ENCODE measurements at places on chromosomes 6 and 20. TPM values are rescaled to one million over a fixed set of nuclear protein-coding genes. Genes with fewer than 3 reads are reported as not detected.

The DDO gene
- total RNA-seq = 0.21 TPM

The C20orf144 gene
- 0.13 TPM for total RNA-seq

The OPRL1 gene
- total RNA-seq = 1.4 TPM

GRCh38 chr6:4801491-4802110 lies 25.4 kb downstream of the CDYL start:
- H3K27ac ChIP-seq = peak overlapping the region; percentile 6
- no peaks in the 10 kb centered on the region for H3K27me3 ChIP-seq
- H3K4me3 ChIP-seq = peak overlapping the region; percentile 39
- peaks cover 53% of the 10 kb centered on the region for H3K4me1 ChIP-seq
- H3K36me3 ChIP-seq = no peaks in the 10 kb centered on the region

DNA sequence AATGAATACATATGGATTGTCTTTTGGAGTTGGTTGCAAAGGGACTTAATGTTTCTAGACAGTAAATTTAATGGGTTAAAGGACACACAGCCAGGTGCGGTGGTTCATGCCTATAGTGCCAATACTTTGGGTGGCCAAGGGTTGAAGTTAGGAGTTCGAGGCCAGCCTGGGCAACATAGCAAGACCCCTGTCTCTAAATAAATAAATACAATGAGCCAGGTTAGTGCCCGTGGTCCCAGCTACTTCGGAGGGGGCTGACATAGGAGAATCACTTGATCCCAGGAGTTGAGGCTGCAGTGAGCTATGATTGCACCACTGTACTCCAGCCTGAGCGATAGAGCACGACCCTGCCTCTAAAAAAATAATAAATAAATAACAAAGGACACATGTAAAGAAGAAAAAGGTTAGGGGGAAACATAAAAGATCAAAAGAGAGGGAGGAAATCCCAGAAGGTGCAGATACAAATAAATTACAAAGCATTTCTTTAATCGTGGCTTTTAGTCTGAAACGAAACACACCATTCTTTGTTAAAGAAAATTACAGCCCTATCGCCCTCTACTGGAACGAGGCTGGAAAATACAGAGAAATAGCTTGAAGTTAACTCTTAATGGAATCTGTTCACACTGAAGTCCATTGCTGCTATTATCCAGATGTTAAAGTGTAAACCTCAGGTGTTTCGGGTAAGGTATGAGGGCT lies 42.6 kb upstream of the SCML4 start:
- peaks cover 5% of the 10 kb centered on the region for H3K27me3 ChIP-seq
- H3K4me1 ChIP-seq = peaks cover 2% of the 10 kb centered on the region
- peaks cover 3% of the 10 kb centered on the region for H3K36me3 ChIP-seq
- DNase-seq = no peak

- peaks cover 3% of the 10 kb centered on the region for H3K36me3 ChIP-seq
- no peak within 1 kb of the TSS for H3K4me3 ChIP-seq
Observed at GRCh38 chr20:38581013-38581412, at the start of gene ADIG. TSS of gene ADIG (plus strand) at chr20:38581197. CDS start at chr20:38581251, 54 bp downstream.

GRCh38 chr20:35133735-35134134 lies 13.4 kb downstream of the EDEM2 start:
- H3K36me3 ChIP-seq = peaks cover 4% of the 10 kb centered on the region
- H3K4me1 ChIP-seq = no peaks in the 10 kb centered on the region
- no peak overlapping the region for H3K27ac ChIP-seq
- H3K27me3 ChIP-seq = no peaks in the 10 kb centered on the region
- no peak overlapping the region for H3K4me3 ChIP-seq

- no peak for DNase-seq
- H3K4me3 ChIP-seq = no peak overlapping the region
- H3K36me3 ChIP-seq = peaks cover 2% of the 10 kb centered on the region
- H3K4me1 ChIP-seq = peaks cover 3% of the 10 kb centered on the region
Observed at GRCh38 chr20:25369971-25370370, 20.7 kb downstream of the ABHD12 start.

The SEL1L2 gene
- total RNA-seq = not detected

DNA sequence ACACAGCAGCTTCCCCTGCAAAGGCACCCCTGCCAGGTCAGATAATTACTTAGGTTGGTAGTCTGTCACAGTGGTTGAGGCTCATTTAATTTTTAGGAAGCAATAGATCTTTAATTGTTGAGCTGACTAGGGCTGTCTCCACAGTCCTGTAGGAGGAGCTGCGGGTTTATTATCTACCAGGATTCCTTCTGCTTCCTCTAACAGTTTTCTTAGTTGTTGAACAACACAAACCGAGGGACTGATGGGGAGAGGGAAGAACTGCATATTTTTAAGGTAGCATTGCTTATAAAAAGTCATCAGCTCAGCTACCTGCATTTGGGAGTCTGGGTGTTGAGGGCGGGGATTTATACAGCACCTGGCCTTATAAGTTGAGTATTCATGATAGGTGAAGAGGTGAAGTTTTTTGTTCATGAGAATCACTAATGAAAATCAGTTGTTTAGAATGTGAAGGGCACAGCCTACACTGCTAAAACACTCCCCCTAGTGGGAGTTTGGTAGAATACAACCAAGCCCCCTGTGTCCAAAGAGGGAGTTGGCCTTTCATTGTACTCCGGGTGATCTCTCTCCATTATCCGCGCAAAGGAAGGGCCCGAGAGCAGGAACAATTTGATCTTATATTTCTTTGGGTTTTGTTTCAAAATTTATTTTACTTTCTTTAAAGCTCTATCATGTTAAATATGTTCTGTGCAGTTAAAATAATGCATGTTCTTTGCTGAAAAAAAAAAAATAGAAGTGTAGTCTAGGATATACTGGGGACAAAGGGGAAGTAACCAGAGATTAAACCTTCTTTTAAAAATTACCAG lies 69.6 kb downstream of the SSR1 start:
- peak overlapping the region; percentile 65 for H3K27ac ChIP-seq
- no peak for DNase-seq
- peak overlapping the region; percentile 25 for H3K4me3 ChIP-seq
- H3K36me3 ChIP-seq = peaks cover 2% of the 10 kb centered on the region
- H3K27me3 ChIP-seq = no peaks in the 10 kb centered on the region
- H3K4me1 ChIP-seq = peaks cover 19% of the 10 kb centered on the region

DNA sequence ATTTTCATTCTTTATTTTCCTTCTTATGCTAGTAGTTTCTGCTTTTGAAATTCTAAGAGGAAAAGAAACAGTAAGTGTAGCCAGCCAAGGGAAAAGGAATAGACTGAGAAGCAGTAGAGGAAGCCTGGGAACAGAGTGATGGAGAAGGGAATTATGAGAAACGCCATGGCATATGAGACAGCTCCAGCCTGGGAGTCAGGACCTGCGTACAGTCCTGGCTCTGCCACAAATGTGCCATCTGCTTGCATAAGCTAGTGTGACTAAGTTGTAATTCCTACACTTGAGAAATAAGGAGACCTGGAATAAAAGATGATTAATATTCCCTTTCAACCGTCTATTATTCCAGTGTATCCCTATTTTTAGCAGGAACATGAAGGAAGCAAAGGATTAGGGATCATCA lies 47.5 kb downstream of the OSTM1 start:
- DNase-seq = no peak
- no peak overlapping the region for H3K27ac ChIP-seq
- H3K4me3 ChIP-seq = no peak overlapping the region
- no peaks in the 10 kb centered on the region for H3K36me3 ChIP-seq

The LY6G6C gene
- total RNA-seq = not detected

GRCh38 chr20:2762578-2763131 lies 37.8 kb downstream of the CPXM1 start:
- H3K4me3 ChIP-seq = no peak overlapping the region
- H3K36me3 ChIP-seq = peaks cover 8% of the 10 kb centered on the region
- no peak for DNase-seq
- peaks cover 2% of the 10 kb centered on the region for H3K4me1 ChIP-seq

DNA sequence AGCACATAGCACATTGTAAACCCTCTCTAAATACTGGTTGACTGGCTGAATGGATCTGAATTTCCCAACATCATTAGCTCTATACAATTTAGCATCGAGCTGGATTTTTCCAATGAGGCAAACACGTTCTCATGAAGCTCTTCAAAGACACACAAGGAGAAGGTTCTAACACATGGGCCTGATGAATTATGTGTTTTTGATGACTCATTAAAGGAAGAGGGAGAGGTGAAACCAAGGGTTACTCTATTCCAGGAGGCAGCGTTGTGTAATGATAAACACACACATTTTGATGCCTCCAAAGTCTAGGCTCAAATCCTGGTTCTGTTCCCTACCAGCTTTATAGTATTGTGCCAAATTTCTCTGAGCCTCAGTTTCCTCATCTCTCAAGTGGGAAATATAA lies 84.3 kb downstream of the PFDN4 start:
- H3K4me3 ChIP-seq = no peak overlapping the region
- H3K27me3 ChIP-seq = peaks cover 47% of the 10 kb centered on the region
- no peak overlapping the region for H3K27ac ChIP-seq
- no peaks in the 10 kb centered on the region for H3K4me1 ChIP-seq

- no peak overlapping the region for H3K27ac ChIP-seq
- H3K27me3 ChIP-seq = peaks cover 23% of the 10 kb centered on the region
- no peaks in the 10 kb centered on the region for H3K4me1 ChIP-seq
- no peak overlapping the region for H3K4me3 ChIP-seq
- no peaks in the 10 kb centered on the region for H3K36me3 ChIP-seq
Observed at GRCh38 chr6:168180548-168181011, 101.6 kb upstream of the FRMD1 start.

The CPNE5 gene
- 16.0 TPM for total RNA-seq

The CALHM4 gene
- not detected for total RNA-seq

- no peaks in the 10 kb centered on the region for H3K4me1 ChIP-seq
- H3K4me3 ChIP-seq = no peak overlapping the region
- no peaks in the 10 kb centered on the region for H3K27me3 ChIP-seq
- H3K36me3 ChIP-seq = no peaks in the 10 kb centered on the region
- DNase-seq = no peak
- no peak overlapping the region for H3K27ac ChIP-seq
Observed at GRCh38 chr6:51614725-51615124, 472.7 kb downstream of the PKHD1 start.

The LPIN3 gene
- 0.67 TPM for total RNA-seq

The BHLHE23 gene
- total RNA-seq = not detected

GRCh38 chr6:50143011-50143719 lies 93.4 kb upstream of the DEFB112 start:
- H3K27me3 ChIP-seq = no peaks in the 10 kb centered on the region
- no peak for DNase-seq
- no peaks in the 10 kb centered on the region for H3K36me3 ChIP-seq
- H3K4me3 ChIP-seq = no peak overlapping the region
- H3K27ac ChIP-seq = no peak overlapping the region

The SCAF8 gene
- total RNA-seq = 55.0 TPM

GRCh38 chr6:26224940-26225847 lies 138.0 kb downstream of the HFE start:
- H3K27me3 ChIP-seq = no peaks in the 10 kb centered on the region
- no peak overlapping the region for H3K4me3 ChIP-seq
- H3K4me1 ChIP-seq = peaks cover 15% of the 10 kb centered on the region
- H3K36me3 ChIP-seq = no peaks in the 10 kb centered on the region
- no peak for DNase-seq

DNA sequence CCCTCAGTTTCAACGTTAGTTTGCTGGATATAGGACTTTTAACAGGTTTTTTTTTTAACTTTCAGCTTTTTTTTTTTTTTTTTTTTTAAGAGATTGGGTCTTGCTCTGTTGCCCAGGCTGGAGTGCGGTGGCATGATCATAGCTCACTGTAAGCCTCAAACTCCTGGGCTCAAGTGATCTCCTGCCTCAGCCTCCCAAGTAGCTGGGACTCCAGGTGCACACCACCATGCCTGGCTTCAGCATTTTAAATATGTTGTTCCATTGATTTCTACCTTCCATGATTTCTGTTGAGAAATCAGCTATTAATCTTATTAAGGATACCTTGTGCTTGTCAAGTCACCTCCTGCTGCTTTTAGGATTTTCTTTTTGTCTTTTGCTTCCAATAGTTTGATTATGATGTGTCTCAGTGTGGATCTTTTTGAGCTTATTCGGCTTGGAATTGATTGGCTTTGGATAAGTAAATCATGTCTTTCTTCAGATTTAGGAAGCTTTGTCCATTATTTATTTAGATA lies 52.0 kb downstream of the CDYL start:
- no peak overlapping the region for H3K27ac ChIP-seq
- H3K36me3 ChIP-seq = peaks cover 2% of the 10 kb centered on the region
- H3K4me1 ChIP-seq = no peaks in the 10 kb centered on the region

The FAM184A gene
- 2.1 TPM for total RNA-seq

All from T-helper 17 cell (primary cell).